COR-L47 (cell line): ENCODE measurements at places on chromosomes 12 and 14.

- no peak for DNase-seq
Observed at GRCh38 chr14:37466003-37466622, 128.9 kb downstream of the FOXA1 start.

GRCh38 chr14:65255583-65256461 lies 153.5 kb upstream of the MAX start:
- peak; percentile 82 for DNase-seq

DNA sequence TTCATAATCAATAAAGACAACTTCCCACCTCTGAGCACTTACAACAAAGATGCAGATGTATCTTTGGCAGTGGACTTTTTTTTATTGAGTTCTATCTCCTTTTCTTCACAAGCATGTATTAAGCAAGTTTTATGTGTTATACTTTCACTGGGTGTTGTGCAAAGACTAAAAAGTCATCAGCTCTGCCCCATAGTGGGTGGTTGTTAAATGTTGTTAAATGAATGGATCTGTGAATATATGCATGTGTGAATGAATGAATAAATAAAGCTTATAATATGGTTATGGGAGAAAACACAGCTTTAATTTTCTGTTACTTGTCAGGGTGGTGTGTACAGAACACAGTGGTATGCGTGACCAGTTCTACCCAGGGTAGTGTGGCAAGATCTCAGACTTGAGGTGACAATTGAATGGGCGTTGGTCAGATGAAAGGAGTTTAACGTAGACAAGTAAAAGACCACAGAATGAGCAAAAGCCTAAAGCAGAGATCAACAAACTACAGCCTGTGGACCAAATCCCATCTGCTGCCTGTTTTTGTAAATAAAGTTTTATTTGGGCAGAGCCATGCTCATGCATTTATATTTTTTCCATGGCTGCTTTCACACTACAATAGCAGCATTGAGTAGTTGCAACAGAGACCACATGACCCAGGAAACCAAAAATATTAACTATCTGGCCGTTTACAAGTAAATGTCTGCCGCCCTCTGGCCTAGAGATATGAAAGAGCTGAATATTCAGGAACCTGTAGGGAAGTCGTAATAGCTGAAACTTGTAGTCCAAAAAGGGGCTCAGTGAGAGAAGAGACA lies 207.4 kb upstream of the EEA1 start:
- DNase-seq = no peak

DNA sequence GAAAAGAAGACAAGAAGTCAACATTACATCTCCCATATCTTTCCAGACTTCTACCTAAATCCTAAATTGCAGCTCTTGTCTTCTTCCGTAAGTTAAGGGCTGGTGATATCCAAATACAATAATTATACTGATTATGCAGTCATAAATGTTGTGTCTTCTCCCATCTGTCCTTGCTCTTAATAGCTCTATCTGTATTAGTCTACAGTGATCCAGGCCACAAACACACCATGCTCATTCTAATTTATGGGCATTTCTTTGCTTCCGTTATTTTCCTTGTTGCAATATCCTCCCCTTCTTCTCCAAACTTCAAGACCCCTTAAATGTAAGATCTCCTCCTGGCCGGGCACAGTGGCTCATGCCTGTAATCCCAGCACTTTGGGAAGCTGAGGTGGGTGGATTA lies 3.7 kb upstream of the MDP1 start:
- DNase-seq = no peak

- DNase-seq = no peak
Observed at GRCh38 chr14:38481952-38482678, 226.2 kb upstream of the CLEC14A start.
